Stimulated activated CD8-positive, alpha-beta memory T cell treated with anti-CD3 and anti-CD28 coated beads, Interleukin-15, amount 100 ng/mL, for 4 hours (primary cell): ENCODE measurements at places on chromosomes 3 and 15.

DNA sequence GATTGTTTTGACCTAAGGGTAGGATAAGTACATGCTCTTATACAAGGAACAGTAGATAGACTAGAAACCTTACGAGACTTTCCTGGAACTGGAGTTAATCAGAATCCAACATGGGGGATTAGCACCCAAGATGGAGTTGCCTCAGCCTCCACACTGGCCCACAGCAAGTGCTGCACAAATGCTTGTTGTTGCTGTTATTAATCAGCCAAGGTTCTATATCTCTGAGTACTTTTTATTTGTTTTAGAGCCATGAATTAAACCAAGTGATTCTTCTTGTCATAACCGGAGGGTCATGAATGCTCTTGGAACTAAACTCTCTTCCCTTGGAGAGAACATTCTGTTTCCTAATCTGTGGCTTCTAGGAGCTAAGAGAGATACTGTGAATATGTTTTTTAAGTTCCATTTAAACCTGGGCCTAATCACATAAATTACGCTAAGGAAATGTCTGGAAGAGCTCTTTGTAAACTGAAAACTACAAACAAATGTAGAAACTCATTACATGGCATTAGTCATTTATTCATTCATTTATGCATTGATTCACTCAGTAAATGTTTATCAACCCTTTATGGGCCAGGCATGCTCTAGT, 5.7 kb upstream of the IL16 start:
- DNase-seq = no peak

DNA sequence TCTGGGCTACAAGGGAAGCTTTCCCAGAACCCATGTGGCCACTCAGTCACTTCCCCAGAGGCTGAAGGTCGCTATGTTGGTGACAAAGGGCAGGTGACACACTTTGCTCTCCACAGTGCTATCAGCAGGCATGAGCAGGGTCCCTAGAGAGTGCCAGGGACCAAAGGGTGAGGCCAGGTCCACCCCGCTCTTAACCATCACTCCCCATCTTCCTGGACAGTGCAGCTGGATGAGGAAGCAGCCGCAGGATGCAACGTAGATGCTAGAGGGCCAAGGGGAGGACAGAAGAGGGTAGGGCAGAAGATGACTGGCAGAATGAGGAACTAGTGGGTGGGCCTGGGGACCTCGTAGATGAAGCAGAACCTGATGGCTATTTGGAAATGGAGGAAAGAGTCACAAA, 13.6 kb upstream of the LTF start:
- no peak for DNase-seq

- DNase-seq = no peak
These were observed 58.5 kb downstream of the ST6GAL1 start for GRCh38 chr3:186988806-186989205.

DNA sequence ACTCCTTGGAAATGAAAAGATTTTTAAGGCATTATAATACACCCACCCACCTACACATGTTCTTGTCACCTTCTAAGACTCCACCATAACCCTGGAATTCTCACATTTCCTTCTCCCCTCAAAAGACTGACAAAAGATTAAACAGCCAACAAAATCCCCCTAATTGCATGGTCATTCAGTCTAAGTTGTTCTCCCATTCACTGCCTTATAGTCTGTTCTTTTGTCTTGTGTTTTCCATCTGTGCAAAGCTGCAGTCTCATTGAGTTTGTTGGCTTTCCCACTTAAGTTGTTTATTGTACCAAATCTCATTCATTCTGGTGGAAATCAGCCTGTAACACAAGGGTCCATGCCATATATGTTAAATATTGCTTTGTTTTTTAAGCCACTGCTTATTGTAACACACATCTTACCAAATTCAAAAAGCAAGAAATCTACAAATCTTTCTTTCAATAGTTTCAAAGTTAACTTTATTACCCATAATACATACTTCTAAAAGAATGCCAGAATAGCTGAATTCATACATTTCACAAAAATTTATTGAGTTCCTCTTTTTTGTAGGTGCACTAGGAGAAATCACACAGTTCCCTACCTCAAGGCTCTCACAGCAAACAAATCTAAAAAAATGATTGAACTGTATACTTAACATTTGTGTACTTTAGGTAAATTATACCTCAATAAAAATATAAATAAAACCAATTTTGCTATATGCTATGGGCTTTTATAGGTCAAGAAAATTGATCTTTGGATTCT, 2.4 kb upstream of the RCN2 start:
- DNase-seq = no peak

- peak; percentile 16 for DNase-seq
These were observed 2.3 kb downstream of the CHRNA3 start for GRCh38 chr15:78618490-78618934.

GRCh38 chr15:64045774-64046420, 388 bp downstream of the DAPK2 start:
- DNase-seq = no peak

GRCh38 chr3:139421460-139421859, 32.0 kb upstream of the COPB2 start:
- DNase-seq = no peak

GRCh38 chr3:81463781-81464180, 297.7 kb downstream of the GBE1 start:
- no peak for DNase-seq

DNA sequence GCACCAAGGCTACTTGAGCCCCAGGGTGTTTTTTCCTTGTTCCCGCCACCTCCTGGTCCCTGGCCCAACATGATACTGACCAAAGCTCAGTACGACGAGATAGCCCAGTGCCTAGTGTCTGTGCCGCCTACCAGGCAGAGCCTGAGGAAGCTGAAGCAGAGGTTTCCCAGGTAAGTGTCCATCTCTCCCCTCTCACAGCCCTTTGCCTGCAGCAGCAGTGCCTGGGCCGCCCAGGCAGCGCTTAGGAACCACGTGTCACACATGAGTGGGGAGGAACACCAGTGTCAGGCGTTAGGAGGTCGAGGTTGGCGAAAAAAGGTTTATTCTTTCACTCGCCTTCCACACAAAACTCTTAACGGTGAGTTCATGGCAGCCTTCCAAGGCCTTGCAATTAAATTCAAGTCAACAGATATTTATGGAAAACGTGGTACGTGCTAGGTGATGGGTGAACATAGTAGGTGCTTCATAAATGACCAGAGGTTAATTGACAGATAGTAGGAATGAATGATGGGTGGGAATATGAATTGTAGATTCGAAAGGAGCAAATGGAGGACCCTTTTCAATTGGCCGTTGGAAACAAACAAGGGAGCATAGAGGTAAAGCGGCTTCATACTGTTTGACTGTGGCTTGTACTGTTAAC, 486 bp downstream of the CDIN1 start:
- no peak for DNase-seq

GRCh38 chr15:51227940-51228732, 110.3 kb downstream of the CYP19A1 start:
- no peak for DNase-seq

- no peak for DNase-seq
These were observed 3.8 kb downstream of the IL1RAP start for GRCh38 chr3:190517687-190518086.

DNA sequence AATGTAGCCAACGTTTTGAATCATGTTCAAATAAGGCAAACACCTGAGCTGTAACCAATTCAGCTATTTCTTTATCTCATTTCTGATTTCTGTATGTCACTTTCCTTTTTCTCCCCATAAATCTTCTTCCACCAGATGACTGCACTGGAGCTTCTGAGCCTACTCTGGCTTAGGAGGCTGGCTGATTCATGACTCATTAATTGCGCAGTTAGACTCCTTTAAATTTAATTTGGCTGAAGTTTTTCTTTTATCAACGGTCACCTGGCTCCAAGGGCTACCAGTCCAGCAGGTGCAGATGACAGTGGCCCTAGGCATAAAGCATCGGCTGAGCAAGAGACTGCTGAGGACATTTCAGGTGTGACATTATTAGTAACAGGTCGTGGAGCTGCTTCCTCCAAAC, 39.6 kb upstream of the ITGA11 start:
- no peak for DNase-seq

- no peak for DNase-seq
These were observed 22.2 kb downstream of the BTD start for GRCh38 chr3:15623535-15624440.

DNA sequence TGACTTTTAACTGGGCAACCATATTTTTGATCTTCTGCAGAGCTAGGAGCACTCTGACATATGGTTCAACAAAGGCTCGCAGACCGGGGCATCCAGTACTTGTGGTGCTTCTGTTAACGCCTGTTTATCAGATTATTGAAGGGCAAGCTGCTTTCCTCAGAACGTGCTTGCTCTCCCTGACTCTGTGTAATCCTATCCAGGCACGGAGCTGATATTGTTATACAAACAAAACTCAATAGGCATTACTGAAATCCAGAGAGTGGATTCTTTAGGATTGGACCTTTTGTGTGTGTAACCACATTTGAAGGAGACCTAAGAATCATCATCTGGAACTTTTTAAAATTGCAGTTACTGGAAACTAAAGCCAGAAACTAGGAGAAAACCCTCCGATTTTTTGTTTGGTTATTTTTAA, 246.5 kb downstream of the PTPRG start:
- DNase-seq = no peak

DNA sequence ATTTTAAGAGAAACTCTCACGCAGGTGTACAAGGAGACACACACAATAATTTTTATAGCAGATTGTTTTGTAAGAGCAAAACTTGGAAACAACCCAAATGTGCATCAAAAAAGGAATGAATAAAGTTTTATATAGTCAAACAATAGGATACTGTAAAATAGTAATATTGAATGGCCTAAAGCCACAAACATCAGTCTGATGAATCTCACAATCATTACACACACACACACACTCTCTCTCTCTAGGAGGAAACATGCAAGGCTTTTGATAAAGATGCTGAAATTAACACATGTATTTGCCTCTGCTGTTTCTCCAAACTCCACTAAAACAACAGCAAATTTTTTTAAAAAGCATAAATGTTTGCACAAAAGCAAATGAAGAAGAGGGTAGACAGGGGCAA, 37.3 kb downstream of the ADIPOQ start:
- DNase-seq = no peak

GRCh38 chr3:64437131-64437530, 211.9 kb upstream of the PRICKLE2 start:
- no peak for DNase-seq

DNA sequence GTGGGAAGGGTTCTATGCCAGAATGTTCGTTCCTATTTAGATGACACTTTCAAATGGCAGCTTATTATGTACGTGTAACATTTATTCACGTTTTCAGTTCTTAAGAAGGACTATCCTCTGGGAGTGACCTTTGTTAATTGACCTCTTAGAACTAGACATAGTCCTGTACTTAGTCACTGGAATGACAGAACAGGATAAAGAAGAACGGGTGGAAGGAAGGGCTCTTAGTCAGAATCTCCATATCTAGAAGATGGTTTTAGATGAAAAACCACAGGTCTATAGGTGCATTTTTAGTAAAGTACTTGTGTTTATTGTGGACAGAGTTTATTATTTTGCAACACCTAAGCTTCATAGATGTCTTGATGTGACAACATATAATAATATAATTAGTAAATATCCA, 6.5 kb downstream of the METTL6 start:
- no peak for DNase-seq

GRCh38 chr3:16975083-16975482, 90.3 kb downstream of the PLCL2 start:
- no peak for DNase-seq

- DNase-seq = no peak
These were observed 2.1 kb upstream of the USP4 start for GRCh38 chr3:49341996-49342395.

DNA sequence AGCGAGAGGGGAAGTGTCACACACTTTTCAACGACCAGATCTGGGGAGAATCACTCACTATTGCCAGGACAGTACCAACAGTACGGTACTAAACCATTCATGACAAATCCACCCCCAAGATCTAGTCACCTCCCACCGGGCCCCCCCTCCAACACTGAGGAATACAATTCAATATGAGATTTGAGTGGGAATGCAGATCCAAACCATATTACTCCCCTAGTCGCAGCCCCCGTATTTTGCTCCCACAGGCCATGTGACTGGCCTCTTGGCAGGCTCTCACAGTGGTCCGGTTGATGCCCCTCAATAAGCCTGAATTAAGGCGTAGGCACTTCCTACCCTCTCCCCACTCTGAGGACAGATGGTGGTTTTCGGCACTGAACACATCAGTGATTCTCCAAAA, 45.4 kb upstream of the PYDC2 start:
- no peak for DNase-seq

- DNase-seq = no peak
These were observed 257.2 kb upstream of the TPRG1 start for GRCh38 chr3:188914552-188914951.

- DNase-seq = no peak
These were observed 35.6 kb upstream of the PPP4R2 start for GRCh38 chr3:72960812-72961518.

DNA sequence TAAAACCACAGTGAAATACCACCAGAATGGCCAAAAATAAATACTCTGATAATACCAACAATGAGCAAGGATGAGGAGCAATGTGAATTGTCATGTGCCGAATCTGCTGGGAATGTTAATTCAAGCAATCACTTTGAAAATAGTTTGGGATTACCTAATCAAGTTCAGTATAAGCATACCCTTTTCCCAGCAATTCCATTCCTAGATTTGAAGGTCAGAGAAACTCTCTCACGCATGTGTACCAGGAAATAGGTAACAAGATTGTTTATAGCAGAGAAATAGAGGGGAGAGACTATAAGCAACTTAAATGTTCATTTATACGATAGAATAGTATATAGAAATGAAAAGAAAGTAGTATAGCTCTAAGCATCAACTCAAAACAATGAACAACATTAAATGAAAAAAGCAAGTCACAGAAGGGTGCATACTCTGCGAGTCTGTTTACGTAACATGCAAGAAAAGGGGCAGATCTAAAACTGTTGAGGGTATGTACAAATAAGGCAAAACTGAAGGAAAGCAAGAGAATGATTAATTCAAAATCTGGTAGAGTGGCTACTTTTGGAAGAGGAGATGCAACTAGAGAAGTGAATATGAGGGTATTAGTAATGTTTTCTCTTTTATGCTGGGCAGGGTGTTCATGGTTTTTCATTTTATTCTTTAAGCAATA, 27.4 kb downstream of the TMOD3 start:
- no peak for DNase-seq

GRCh38 chr15:68888419-68888818, 41.9 kb upstream of the SPESP1 start:
- DNase-seq = no peak

DNA sequence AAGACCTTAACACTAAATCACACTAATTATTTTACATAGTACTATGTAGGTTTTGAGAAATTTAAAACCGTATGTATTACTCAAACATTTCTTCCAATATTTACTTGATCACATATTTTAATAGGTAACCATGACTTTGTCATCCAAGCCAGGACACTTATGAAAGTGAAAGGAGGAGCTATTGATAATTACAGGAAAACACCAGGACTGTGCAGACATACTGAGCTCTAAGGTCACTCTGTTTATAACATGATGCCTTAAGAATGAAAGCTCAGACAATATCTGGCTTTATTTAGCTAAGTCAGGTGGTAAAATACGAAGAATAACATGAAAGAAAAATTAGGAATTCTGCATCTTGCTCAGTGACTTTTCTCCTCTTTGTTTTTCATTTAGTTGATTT, 216.0 kb upstream of the NANOGP8 start:
- DNase-seq = no peak

GRCh38 chr15:81292523-81293001, 31.4 kb downstream of the STARD5 start:
- DNase-seq = no peak
